ENCODE measurements at places on chromosomes 2 and 18.

- no peak for DNase-seq
These were observed 103.1 kb downstream of the DTNB start for GRCh38 chr2:25570161-25570845.

DNA sequence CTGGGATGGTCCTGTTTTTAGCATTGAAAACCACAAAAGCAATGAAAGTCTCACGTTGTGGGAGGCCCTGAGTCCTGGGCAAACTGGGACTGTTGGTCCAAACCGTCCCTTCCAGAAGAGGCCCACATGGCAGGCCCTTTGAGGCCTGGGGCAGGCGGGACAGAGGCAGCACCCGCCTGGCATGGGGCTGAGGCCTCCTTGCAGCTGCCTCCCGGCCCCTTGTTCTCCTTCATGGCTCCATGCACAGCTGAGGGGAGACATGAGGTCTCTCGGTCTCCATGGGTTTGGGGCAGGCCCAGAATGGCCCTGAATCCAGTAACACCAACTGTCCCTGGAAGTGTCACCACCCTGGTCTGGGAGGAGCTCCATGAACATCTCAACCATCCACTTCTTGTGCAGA is 61.9 kb downstream of the RRM2 start:
- no peak for DNase-seq

GRCh38 chr18:38619129-38619528 is 1053.5 kb upstream of the CELF4 start:
- no peak for DNase-seq

GRCh38 chr2:96916156-96916630 is 46.3 kb upstream of the SEMA4C start:
- DNase-seq: no peak

GRCh38 chr2:121052521-121052920 is 232.5 kb downstream of the TFCP2L1 start:
- DNase-seq: no peak

GRCh38 chr18:10681581-10682367 is 155.9 kb downstream of the NAPG start:
- DNase-seq: no peak

- no peak for DNase-seq
These were observed 10.7 kb downstream of the RBBP8 start for GRCh38 chr18:22943847-22944246.

DNA sequence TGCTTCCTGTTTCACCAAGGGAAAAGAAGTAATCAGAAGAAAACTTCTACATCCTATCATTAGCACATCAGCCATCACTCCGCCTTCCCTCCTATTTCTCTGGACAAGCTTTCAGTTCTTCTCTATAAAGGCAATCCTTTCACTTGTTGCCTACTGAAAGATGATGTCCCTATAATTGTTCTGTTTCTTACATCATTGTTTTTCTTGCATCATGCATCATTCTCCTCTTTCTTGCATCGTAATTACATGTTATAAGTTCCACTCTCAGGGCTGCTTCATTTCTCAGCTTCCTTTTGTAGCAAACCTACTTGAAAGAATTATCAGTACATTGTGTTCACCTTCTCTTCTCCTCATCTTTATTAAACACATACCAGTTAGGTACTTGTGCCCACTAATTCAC is 7.2 kb downstream of the SLC30A6 start:
- no peak for DNase-seq

- no peak for DNase-seq
These were observed 40.1 kb downstream of the THUMPD2 start for GRCh38 chr2:39738936-39739335.

GRCh38 chr2:12842917-12843316 is 126.2 kb downstream of the TRIB2 start:
- no peak for DNase-seq

DNA sequence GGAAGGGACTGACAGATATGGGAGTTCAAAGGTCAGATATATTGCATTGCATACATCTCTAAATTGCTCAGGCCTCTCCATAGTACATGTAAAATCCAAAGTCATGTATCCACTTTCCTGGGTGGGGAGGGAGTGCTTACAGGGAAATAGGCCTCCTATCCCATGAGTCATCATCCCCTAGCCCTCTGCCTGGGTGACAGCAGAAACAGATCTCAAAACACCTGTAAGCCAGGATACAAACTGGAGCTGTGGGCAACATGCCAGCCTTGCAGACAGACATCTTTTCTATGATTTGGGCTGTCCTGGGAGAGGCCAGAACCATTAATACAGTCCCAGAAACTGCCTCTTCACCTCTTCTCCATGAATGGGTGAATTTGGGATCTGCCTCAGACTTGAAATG is 4.8 kb downstream of the ALK start:
- DNase-seq: no peak

DNA sequence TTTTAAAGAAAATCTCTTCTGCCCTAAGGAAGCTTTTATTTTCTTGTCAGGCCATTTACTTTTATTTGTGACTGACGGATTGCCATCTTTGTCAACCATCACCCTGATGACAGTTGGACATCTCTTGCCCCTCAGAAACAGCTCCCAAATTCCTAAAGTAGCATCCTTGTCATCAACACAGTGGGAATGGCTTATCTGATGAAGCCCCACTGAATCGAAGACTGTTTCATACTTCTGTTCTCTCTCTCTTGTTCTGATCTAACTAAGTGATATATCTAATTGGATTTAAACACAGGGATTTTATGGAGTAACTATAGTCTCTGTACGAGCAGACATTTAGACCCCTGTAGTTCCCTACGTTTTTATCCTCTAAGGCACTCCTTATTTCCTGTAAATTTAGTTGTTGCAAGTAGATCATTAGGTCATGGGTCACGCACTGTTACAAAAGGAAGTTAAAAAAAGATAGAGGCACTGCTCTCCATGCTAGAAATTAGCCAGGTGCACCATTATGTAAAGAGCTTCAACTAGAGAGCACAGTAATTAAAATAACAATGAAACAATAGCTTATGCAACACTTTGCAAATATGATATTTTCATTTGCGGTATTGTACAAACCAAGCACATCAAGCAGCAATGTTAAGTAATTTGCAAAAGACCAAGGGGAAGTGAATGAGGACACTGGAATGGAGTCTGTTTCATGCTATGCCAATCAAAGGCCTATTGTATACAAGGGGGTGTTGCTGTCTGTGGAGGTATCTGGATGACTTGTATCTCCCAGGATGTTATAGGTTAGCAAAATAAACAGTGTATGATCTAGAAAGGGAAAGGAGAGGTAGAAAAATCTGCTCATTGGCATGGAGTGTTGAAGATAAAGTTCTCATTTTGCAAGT is 284.7 kb downstream of the LRRTM1 start:
- DNase-seq: no peak

- no peak for DNase-seq
These were observed 487.6 kb downstream of the TMEM182 start for GRCh38 chr2:103249462-103249861.

- DNase-seq: no peak
These were observed 21.2 kb downstream of the CABYR start for GRCh38 chr18:24160086-24160485.

GRCh38 chr18:14941256-14941655 is 193.3 kb downstream of the ANKRD30B start:
- no peak for DNase-seq

All from BJ (cell line).